CD4-positive, alpha-beta memory T cell (primary cell): ENCODE measurements at places on chromosomes 1 and 21. TPM values are rescaled to one million over a fixed set of nuclear protein-coding genes. Genes with fewer than 3 reads are reported as not detected.

DNA sequence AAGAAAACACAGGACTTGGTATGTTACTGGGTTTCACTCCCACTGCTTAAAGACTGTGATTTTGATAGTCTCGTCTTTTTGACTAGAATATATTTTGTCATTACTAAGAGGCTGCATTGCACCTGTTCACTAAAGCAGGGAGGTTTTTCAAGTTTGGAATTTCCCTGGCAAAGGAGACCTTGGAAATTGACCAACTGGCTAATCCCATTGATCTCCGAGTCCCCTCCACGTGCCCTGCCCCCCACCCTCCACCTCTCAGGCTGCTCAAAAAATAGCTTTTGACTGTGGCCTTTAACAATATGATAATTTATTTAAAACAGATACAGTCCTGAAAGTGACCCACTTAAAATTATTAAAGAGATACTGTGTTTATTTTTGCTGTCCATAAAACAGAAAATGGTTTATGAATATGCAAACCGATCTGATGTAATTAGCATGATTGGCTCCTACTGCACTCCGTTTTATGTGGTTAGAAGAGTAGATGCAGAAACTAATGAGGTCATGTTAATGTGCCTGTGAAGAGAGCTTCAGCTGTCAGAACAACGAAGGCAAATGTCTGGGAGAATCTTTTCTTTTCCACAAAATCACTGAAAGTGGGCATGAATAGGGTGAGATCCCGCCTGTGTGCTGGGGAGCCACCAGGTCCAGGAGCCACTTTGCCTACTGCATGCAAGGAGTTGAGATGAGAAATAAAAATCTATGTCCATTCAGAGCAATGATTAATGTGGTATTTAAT, 361.5 kb downstream of the RRAGC start:
- DNase-seq = no peak

- no peak for DNase-seq
Measured at GRCh38 chr1:18134324-18135046, 26.9 kb downstream of the IGSF21 start.

GRCh38 chr1:24311741-24312140, 7.4 kb upstream of the GRHL3 start:
- DNase-seq = no peak

GRCh38 chr1:202998836-202999750, 8.1 kb upstream of the TMEM183A start:
- peak; percentile 67 for DNase-seq

DNA sequence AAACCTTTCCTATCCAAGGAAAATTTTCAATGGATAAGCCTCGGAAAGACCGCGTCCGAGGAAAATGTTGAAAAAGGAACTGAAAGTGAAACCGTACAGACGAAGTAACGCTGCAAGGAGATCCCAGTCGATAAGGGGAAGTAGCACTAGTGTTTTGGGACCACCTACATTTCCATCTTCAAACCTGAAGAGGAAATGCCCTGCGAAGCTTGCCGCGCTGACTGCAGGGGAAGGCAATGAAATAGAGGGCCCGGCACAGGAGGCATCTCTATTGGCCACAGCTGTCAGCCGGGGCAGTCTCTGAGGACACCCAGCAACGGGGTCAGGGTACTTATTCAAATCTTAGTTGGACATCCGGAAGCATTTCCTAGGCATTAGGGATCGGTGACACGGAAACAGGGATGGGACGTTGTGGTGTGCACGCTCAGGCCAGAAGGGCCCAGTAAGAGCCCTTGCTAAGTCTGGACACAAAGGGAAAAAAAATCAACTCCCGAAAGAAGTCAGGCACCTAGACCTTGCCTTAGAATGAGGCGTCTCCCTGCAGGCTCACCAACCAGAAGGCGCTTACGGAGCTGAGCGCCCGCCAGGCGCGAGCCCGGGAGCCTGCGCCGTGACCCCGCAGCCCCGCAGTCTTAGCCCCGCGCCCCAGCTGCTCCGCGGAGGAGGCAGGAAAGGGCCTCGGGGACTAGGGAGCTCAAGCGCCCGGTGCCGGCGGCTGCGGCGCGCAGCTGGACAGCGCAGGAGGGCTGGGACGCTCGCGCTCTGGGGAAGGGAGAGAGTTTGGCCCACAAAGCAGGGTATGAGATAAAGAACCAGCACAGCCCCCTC, 655 bp downstream of the USF1 start:
- DNase-seq = peak; percentile 79

- peak; percentile 34 for DNase-seq
Measured at GRCh38 chr1:60978421-60979357, 103.7 kb upstream of the NFIA start.

GRCh38 chr1:36351227-36351977, 28.0 kb upstream of the EVA1B start:
- DNase-seq = no peak

GRCh38 chr1:29297450-29297849, 61.1 kb downstream of the PTPRU start:
- DNase-seq = no peak

- no peak for DNase-seq
Measured at GRCh38 chr1:102099916-102100315, 103.2 kb upstream of the OLFM3 start.

- no peak for DNase-seq
Measured at GRCh38 chr1:95686217-95686616, 452.2 kb downstream of the RWDD3 start.

DNA sequence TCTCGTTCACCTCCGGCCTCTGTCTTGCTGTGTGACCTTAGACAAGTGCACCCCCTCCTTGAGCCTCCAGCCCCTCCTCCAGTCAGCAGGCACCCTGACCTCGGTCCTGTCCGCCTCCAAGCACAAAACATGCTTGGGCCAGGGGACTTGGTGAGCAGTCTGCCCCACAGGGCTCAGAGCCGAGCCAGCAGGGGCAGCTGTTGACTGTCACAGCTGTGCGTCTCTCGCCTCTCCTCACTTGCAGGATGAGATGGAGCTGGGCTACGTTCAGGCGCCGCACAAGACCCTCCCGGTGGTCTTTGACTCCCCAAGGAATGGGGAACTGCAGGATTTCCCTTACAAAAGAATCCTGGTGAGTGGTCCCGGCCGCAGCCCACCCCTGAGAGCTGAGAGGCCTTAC, 24.2 kb downstream of the PADI3 start:
- DNase-seq = no peak

GRCh38 chr1:201137579-201138310, 10.8 kb upstream of the ASCL5 start:
- no peak for DNase-seq

DNA sequence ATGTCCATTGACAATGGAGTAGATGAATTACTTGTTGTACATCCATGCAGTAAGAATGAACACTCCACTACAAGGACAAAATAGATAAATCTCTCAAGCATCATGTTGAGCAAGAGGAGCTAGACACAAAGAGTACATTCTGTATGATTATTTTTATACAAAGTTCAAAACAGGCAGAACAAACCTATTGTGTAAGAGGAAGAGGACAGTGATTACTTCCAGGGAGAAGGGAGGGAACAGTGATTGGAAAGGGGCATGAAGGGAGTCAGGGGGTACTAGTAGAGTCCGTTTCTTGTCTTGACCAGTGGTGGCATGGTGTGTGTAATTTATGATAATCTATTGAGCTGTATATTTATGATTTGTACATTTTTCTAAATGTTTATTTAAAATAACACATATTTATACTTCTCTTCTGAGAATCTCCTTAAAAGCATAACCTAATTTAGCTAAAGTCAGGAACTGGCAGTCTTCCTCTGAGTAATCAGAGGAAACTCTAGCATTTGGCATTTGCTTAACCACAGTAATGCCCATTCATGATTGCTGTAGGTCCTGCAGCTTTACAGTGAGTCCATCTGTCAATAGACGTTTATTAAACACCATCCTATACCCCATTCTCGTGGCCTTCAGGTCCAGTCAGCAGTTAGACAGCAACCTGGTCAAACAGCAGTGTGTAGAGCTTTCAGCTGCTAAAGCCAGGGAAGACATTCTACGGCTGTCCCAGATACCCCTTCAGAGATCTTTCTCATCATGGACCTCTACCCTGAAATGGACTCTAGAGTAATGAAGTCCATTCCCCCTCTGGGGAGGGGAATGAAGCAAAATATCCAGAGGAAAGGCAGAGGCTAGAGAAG, 114.1 kb upstream of the GALNT2 start:
- no peak for DNase-seq

DNA sequence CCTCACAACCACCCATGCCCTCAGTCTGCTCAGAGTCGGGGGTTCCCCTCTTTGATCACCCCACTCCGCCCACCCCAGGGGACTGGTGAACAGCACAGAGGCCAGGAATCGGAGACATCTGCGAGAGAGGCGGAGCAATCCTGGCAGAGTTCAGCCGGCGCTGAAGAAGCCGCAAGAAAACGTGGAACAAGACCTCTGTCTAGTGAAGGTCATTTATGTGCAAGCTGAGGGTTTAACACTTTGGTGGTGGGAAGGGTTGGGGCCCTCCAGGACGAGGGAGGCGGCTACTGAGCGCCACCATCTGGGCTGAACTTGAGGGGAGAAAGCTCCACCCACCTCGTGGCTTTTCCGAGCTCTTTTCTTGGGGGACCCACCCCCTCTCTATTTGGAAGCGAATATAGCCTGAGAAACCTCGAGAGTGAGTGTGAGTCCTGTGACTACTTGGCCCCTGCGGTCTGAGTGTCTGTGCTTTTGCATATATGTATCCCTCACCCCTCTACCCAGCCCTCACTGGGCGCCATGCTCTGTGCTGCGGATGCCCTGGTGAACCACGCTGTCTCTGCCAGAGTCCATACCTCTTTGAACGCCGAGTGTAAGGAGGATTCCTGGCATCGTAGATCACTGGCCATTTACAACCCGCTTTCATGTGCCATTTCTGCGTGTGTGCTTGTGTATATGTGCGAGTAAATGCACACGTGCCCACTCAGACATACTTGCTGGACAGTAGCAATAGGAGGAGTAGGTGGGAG, 1.2 kb upstream of the EPHA10 start:
- no peak for DNase-seq

DNA sequence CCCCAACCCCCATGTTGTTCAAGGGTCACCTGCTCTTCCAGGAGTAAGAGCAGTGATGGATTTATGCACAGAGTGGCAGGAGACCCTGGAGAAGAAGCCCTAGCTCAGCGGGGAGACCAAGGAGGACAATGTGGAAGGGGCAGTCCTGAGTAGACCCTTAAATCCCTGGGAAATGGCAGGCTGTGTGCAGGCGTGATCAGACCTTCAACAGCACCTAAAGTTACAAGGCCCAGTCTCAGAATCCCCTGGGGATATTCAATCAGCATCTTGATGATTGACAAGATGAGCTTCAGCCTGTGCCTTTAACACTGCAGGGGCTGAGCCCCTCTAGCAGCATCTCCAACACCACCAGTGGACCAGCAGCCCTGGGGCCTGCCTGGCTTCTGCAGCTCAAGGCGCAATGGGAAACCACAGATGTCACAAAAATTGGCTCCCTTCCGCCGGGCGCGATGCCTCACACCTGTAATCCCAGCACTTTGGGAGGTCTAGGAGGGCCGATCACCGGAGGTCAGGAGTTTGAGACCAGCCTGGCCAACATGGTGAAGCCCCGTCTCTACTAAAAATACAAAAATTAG, 60.4 kb downstream of the IRF2BP2 start:
- no peak for DNase-seq

- DNase-seq = no peak
Measured at GRCh38 chr1:236149003-236149595, 6.8 kb downstream of the GPR137B start.

- DNase-seq = no peak
Measured at GRCh38 chr1:16430606-16431005, 6.6 kb downstream of the SPATA21 start.

DNA sequence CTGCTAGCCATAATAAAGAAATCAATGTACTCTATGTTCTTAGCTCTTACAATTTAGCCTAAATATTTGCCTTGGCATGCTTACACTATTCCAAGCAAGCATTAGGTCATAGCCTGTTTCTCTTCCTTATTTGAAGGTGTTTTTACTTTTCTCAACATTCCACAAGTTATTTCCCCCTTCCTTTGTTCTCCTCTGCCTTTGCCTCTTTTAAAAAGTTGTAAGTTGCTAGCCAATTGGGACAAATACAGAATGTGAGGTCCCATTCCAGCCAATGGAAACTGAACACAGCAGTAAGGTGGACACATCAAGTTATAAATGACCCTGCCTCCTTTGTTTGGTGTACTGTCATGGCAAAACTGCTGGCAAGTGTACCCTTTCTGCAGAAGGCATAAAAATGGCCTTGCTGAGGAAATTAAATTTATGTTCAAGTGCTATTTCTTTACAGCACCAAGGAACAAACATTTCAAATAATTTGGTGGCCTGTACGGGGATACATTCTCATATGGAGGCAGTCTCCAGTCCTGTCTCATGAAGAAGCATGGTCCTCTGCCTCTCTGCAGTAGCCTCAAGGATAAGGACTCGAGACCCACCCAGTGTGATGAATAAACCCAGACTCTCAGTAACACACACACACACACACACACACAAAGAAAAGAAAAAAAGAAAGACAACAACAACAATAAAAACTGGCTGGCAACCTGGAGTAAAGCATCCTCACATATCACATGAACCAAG, 28.8 kb upstream of the FMO1 start:
- no peak for DNase-seq

GRCh38 chr1:114695430-114696058, at the start of gene AMPD1:
AMPD1 (minus strand) TSS chr1:114695546; CDS start chr1:114695471, 75 bp downstream.
- DNase-seq = no peak

HCRTR1 gene
- not detected for polyA plus RNA-seq

TPRG1L gene
- polyA plus RNA-seq = 41.4 TPM

TACSTD2 gene
- polyA plus RNA-seq = not detected

SYNC gene
- not detected for polyA plus RNA-seq

AADACL3 gene
- polyA plus RNA-seq = not detected
